Fibroblast of lung (primary cell): ENCODE measurements at places on chromosomes 6 and 20. TPM values are rescaled to one million over a fixed set of nuclear protein-coding genes. Genes with fewer than 3 reads are reported as not detected.

DNA sequence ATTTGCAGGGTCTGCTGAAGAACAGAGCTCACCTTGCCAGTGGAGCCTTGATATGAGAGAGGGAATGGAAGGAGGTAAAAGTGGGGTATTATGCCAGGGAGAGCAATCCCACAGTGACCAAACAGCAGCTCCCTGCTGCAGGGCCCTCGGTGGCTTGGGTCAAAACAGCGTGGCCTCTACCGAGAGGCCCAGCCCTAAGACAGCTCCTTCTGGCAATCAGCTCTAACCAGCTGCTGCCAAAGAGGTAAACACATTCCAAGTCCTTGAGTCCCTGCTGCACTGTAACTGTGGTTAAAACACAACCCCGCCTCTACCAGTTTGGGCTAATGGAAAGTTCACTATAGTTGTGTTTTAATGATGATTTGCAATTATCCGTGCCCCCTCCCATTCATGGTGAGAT, 1.4 kb upstream of the DAAM2 start:
- peak; percentile 59 for DNase-seq

GRCh38 chr6:71404145-71404966, 115.7 kb downstream of the OGFRL1 start:
- DNase-seq: peak; percentile 93

GRCh38 chr6:154460306-154461071, 50.0 kb downstream of the CNKSR3 start:
- DNase-seq: peak; percentile 55

DNA sequence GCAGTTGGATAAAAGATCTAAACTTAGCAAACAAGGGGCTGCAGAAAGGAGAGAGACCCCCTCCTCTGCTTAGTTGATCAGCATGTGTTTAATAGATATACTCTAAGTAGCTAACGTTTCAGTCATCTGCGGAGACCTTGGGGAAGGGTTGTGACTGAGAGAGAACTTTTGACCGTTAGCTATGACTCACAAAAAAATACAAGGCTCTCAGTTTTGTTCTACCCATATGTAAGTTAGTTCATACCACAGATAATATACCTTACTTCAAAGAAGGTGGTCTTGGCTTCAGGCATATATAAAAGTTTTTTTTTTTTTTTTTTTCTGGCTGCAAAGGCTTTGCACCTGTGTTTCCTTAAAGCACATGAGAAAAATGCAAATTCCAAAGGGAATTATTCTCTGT, 258.9 kb downstream of the GJA1 start:
- peak; percentile 36 for DNase-seq

The HLA-DPA1 gene
- 3.3 and 9.1 TPM in 2 replicates for polyA plus RNA-seq

GRCh38 chr6:33705955-33706725, 5.4 kb downstream of the UQCC2 start:
- DNase-seq: no peak

The WFDC2 gene
- polyA plus RNA-seq: not detected in 2 replicates

The OR2B6 gene
- not detected in 2 replicates for polyA plus RNA-seq

The BACH2 gene
- 2.2 TPM in 2 replicates for polyA plus RNA-seq

DNA sequence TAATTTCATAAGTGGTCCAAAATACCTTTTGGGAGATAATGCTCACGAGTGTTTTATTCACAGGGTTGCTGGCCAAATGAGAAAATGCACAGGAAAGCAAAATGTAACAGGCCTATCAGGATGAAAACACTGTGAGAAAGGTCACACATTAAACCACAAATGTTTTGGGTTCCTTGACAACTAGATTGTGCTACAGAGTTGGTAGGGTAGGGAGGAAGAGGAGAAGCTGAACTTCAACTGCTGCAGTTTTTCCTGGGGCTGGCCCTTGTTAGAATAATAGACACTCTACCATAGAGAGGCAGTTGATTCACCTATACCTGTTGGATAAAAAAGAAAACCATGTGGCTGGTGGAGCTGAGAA, 28.1 kb upstream of the PAQR8 start:
- DNase-seq: no peak

DNA sequence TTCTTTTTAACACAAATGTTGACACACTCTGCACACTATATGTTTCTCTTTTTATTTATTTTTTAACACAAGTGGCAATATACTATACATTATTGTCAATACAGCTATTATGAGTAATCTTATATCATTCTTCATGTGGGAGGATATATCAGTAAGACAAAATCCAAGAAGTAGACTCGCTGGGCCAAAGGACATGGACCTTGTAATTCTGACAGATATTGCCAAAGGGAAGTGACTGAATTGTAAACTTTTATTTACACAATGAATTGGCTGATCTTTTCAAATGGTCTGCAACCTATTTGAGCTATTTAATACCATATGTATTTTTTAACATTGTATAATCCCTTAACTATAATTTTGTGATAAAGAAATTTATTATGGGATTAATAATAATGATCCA, 56.0 kb downstream of the CCDC170 start:
- no peak for DNase-seq

DNA sequence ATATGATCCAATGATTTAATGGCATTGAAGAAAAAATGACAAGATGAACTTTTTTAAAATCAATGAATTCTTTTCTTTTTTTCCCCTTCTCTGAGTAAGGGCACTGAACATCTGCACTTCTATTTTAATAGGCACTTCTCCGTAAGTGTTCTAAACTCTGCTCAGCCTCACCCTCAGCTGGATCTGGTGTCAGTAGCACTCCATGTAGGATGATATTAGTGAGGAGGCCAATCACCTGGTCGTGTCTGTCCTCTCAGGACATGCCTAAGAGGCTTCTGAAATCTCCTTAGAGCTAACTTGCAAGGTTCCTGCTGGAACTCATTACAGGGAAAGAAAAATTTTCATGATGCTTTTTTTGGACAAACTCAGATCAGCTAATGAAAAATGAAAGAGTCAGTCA, 148.6 kb upstream of the MLIP start:
- no peak for DNase-seq

GRCh38 chr6:139284789-139285188, 7.0 kb downstream of the TXLNB start:
- no peak for DNase-seq

DNA sequence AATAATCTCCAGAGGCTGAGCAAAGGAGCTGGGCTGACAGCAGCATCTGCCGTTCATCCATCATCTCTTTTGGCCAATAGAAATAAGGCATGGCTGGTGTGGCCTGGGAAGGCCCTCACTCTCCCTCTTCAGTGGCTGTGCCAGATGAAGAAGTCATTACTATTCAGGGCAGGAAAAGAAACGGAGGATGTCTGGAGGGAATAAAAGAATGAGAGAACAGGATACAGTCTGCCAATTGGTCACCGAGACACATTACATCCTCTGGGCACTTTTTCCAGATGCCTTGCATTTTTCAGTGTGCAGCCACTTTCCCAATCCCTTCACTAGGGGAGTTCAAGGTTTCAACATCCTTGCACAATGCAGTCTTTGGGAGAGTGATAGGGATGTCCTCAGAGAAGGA, 32.2 kb upstream of the VGLL2 start:
- DNase-seq: peak; percentile 36

- no peak for DNase-seq
These were observed 368.4 kb upstream of the MAN1A1 start for GRCh38 chr6:119717942-119718341.

GRCh38 chr6:117168296-117169063, 96.9 kb upstream of the VGLL2 start:
- DNase-seq: no peak

GRCh38 chr20:9600562-9600961, 86.2 kb downstream of the LAMP5 start:
- no peak for DNase-seq

DNA sequence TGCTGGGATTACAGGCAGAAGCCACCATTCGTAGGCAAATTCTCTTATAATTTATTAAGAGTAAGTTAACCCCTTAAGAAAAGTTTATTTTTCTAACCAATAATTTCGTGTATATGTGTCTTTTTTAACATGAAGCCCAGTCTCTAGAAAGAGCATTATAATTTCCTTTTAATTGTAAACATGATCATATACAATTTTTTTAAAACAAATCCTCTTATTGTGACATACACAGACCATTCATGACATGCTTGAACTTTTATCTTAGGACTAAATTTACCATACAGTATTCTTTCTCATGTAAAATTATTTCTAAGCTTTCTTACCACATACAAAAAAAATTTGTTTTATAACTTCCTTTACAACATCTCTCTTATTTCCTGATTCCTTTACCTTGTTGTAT, 6.7 kb downstream of the ACOT13 start:
- DNase-seq: no peak

DNA sequence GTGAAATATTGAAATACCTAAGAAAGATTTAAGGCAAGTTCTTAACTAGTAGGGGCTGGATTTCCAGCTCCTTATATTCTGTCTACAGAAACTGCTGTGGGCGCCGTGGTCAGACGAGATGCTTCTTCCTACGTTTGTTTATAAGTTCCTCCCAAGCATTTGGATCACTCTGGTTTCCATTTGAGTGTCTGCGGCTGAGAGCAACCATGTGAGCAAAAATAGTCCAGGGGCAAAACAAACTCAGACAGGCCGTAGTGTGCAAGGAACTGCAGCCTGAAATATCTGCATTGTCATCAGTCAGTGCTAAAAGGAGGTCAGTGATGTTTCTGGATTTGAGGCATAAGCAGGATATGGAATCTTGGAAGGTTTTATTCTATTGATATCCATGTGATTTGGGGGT, 485.9 kb upstream of the JAG1 start:
- peak; percentile 83 for DNase-seq
